Activated CD4-positive, alpha-beta T cell treated with anti-CD3 and anti-CD28 coated beads, Interleukin-2, amount 50 U/mL, for 48 hours (primary cell): ENCODE measurements at places on chromosomes 4 and X.

DNA sequence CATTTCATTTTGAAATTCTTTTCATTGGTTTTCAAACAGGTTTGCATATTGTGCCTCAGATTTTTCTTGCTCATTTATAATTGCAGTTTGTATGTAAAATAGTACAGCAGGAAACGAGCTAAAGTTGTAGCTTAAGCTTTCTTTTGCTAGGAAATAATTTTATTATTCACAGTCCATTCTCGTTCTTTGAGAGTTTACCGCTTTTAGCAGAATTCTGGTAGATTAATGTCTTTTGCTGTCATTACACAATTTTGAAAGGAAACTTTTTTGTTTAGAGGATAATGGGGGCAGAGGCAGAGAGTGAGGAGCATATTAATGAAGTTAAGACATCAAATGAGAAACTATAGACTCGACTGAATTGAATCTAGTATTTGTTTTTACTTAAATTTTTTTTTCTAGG, 10.5 kb downstream of the LSM6 start:
- DNase-seq = no peak

GRCh38 chr4:153497091-153497531, 31.0 kb downstream of the TMEM131L start:
- peak; percentile 54 for DNase-seq

- no peak for DNase-seq
Measured at GRCh38 chr4:3342182-3342854, 49.5 kb downstream of the RGS12 start.

- DNase-seq = no peak
Measured at GRCh38 chrX:21612154-21612553, 46.0 kb downstream of the KLHL34 start.

- no peak for DNase-seq
Measured at GRCh38 chrX:31126205-31126604, 54.4 kb upstream of the FTHL17 start.

DNA sequence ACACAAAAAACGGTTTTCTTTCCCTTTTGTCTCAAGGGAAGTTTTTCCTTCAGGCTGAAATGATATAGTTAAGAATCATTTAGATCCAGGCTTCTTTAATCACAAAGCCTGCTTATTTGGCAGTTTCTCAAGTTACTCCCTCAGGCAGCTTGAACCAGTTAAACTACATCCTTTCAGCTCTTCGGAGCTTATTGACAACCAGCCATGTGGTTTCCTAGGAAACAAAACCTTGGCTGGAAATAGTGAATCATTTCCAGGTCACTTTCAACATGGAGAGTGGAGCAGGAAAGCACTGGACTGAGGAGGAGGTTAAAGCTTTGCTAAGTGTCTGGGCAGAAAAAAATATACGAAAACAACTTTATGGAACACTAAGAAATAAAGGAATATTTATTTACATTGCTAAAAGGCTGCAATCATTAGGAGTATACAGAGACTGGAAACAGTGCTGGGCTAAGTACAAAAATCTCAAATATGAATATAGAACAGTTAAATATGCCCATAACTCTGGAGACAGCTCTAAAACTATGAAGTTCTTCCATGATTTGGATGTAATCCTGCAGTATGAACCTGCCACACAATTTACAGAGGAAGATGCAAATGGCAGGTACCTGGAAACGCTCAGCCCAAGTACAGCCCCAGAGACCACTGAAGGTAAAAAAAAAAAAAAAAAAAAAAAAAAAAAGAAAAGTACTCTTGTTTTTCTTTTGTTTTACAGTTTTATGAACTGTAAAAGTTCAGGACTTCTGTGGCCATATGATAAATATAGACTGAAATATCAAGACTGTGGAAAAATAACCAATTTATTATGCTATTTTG, 23.2 kb upstream of the AASDH start:
- DNase-seq = no peak

GRCh38 chr4:4461178-4461577, 74.3 kb downstream of the NSG1 start:
- no peak for DNase-seq

GRCh38 chr4:169418846-169419245, 148.1 kb upstream of the SH3RF1 start:
- DNase-seq = no peak

DNA sequence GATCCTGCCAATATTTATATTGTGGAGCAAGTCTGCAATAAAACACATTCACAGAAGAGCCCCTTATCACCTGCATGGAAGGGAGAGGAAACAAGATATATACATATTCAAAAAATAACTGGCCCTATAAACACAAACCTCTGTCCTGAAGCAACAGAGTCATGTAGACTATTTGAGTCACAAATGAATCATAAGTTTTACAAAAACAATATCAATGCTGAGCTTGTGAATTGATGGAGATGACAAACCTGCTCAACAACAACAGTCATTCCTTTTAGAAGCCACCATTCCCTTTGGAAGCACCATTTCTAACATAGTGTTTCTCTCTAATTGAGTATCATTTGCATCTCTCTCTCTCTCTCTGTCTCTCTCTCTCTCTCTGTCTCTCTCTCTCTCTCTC, 313.9 kb downstream of the MID1IP1 start:
- no peak for DNase-seq

DNA sequence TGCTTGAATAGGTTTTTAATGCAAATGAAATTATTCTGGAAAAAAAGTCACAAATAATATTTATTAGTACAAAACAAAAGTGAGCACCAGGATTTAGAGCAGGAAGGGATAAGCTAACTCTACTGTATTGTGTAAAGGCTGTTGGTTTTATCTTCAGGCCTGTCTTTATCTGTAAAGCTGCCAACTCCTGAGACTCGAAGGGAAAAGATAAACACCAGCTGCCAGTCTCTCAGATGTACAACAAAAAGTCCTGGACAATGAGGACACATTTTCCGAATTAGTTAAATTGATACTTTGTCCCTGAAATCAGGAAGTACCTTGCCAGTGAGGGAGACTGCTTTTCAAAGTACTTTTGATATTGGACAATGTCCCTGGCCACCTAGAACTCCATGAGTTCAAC, 8.8 kb downstream of the DDX60 start:
- no peak for DNase-seq

GRCh38 chr4:856225-856901, 30.4 kb upstream of the CPLX1 start:
- DNase-seq = no peak

GRCh38 chrX:44290718-44291117, 52.8 kb downstream of the EFHC2 start:
- no peak for DNase-seq

DNA sequence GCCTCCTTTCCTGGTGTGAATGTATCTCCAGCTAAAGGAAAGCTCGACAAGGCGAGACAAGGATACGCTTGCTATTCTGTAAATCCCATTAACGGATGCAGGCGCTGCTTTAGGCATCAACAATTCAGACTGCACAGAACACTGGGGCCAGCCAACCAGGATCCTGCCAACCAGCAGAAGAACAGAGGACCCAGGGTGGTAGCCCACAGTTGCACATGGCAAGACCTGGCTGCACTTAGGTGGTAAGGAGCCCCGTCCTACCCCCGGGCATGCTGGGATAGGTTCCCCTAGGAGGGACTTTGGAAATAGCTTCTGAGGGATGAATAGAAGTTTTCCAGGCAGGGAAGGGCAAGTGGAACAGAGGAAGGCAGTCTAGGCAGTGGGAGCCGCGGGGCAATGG, 20.7 kb downstream of the PSAPL1 start:
- no peak for DNase-seq

DNA sequence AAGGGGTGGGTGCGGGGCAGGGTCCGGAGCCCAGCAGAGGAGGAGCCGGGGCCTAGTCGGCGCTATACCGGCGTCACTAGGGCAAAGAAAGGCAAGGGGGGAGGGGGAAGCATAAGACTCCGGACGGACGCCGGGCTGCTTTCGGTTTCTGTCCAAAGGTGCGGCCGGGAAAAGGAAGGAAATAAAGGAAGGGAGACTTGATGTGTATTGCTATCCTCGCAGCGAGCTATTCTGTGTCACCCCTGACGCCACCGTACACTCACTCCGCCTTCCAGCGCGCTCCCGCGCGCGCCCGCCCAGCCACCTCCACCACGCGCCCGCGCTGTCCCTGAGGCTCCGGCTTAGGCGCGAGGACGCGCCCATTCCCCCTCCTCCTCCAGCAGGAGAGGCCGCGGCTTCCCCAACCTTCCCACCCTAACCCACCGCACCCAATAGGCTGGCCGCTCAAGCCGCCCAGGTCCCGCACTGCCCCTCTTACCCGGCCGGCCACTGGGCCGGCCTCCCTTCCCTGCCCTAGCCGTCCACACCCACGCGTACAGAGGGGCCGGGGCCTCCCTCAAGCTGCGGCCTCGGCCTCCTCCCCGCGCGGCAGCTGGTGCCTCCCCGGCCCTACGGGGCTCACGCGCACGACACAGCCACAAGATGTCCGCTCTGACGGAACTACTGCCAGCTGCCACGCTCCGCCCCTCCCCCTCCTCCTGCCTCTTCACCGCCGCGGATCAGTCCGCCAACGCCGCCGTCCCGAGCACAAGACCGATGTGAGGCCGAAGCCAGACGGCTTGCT, at the start of gene UBE2D3:
UBE2D3 (minus strand) TSS at position 662 of the 784 bp plus-strand sequence. CDS start 1,043 bp downstream, outside the sequence.
- DNase-seq = peak; percentile 93

GRCh38 chr4:56787380-56787779, 34.1 kb downstream of the SPINK2 start:
- no peak for DNase-seq

GRCh38 chr4:128825226-128825625, 15.7 kb downstream of the JADE1 start:
- no peak for DNase-seq

DNA sequence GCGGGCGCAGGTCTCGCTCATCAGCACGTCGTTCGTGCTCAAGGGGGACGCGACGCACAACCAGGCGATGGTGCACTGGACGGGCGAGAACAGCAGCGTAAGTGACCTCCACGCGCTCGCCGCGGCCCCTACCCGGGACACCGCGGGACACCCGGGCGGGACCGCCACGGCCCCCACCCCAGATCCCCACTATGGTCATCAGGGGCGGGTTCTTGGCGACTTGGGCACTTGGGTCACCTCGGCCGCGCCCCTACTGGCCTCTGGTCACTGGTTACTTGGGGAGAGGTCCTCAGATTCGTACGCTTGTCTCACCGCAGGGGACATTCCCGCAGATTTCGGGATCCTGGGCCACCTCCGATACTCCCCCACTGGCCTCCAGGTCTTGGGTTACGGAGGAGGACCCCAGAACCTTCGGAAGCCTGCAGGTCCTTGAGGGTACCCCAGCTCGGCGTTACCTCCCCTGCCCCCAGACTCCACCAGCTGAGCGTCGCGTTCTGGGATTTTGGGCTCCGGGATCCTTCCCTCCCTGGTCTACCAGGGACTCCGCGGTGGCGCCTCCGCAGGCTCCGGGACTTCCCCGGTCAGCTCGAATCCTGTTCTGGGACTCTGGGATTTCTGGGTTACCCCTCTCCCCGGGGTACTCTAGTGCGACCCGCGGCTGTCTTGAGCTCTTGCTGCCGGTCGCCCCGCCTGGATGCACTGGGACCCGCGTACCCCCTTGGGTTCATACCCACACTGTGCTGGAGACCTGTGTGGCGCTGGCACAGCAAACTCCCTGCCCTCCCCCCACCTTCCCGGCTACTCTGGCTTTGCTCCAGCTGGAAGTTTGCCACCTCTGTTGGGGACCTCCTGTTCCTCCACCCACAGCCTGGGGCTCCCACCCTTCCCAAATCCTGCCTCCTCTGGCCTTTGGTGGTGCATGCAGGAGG, 956 bp downstream of the SORCS2 start:
- DNase-seq = no peak

DNA sequence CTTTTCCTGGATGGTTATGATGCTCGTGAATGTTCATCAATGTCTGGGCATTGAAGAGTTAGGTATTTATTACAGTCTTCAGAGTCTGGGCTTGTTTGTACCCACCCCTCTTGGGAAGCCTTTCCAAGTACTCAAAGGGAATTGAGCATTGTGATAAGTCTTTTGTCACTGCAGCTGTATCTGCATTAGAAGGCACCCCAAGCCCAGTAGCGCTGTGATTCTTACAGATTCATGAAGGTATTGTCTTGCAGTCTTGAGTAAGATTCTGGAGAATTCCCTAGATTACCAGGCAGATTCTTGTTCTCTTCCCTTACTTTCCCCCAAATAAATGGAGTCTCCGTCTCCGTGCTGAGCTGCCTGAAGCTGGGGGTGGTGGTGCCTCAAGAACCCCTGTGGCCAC, 173.4 kb upstream of the HUWE1 start:
- DNase-seq = no peak

DNA sequence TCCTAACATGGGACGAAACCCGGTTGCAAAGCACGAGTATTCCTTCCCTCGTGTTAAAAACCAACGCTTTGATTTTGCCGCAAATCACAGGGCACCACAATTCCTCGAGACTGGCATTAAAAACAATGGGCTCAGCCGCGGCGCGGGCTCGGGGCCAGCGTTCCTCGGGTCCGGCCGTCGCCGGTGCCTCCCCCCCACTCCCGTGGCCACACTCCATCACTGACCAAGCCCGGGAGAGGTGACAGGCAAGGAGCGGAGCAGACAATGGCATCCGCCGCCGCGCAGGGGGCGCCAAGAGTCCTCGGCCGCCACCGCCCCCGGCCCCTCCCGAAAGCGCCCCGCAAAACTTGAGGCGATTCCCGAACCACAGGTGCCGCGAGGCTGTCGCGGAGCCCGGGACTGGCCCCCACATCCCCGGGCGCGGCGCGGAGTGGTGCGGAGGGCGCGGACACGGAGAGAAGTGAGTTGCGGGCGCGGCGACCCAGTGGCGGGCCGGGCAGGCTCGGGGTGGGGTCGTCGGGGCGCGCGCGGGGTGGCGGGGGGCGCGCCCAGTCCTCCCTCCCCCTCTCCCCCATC, 445 bp downstream of the AP1S2 start:
- DNase-seq = peak; percentile 31
